Stimulated activated memory B cell treated with anti-CD40 and anti-IgM and Interleukin-4, amounts not matched to agents 10 μg/mL and 1 μg/mL and 100 μg/mL, for 72 hours (primary cell): ENCODE measurements at places on chromosomes 2 and 18.

GRCh38 chr2:228535396-228535795 lies 353.9 kb upstream of the SPHKAP start:
- ATAC-seq, result no peak

DNA sequence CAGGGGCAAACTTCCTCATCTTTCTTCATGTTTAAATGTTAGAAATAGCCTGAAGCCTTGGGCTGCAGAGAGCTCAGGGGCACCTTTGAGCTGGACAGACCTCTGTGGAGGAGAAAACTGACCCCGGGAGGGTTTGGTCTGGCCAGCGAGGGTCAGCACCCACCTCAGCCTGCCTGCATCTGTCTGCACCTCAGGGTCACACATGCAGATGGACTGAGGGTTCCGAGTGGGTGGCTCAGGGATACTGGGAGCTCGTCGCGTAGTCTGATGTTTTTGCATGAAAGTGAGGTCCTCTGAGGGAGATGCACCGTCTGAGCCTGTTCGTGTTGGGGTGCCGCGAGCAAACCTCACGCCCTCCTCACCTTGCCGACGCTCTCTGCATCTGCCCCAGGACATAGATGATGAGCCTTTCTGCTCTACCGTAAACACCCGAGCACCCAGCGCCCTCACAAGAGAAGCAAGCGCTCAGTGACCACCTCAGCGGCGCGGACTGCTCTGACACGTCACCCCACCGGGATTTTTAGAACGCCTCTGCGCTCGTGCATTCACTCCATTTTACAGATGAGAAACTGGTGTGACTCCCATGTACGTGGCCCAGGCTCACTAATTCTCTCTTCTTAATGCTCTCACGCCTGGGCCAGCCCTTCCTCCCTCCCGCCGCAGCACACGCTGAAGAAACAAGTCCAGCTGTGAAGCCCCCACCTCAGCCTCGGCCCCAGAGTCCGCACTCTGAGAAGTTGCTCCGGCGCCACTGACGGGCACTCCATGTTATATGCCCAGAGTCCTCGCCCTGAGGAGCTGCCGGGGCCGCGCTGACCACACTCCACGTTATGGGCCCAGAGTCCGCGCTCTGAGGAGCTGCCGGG lies 9.5 kb downstream of the KCNG2 start:
- ATAC-seq, result no peak

- ATAC-seq, result no peak
Measured at GRCh38 chr18:8106603-8107002, 502.6 kb upstream of the RAB12 start.

- ATAC-seq, result no peak
Measured at GRCh38 chr2:99081891-99082290, 59.6 kb upstream of the C2orf15 start.

GRCh38 chr18:33205777-33206176 lies 234.7 kb downstream of the CCDC178 start:
- ATAC-seq, result no peak

DNA sequence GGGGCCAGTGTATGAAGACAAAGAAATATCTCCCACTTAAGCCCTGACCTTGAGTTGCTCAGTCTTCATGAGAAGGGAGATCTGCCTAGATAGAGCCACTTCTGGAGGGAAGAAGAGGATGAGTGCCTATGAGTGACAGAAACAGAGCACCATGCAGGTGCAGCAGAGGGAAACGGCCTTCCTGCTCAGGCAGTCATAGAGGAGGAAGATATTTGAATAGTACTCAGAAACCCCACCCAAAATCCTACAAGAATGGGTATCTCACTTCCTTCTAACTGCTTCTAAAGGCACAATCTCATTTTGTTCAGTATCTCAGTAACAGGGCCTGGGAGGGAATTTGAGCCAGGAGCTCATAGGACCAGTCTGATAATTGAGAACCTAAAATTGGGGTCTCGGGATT lies 339.3 kb downstream of the ALK start:
- peak; percentile 6 for ATAC-seq

DNA sequence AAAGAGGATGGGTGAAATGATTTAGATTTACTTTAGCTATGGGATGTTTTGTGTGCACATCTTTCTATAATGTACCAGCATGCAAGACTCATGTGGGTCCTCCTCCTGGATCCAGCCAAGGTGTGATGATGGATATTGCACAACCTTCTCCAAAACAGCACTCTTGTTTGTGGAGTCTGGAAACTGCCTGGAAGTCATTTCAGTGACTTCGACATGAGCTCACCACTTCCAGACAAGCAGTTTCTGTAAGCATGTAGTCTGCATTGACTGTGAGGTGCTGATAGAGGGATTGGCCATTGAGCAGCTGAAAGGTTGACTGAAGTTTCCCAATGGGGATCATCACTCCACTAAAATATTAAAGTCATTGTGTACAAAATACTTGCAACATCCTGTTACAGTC lies 154.0 kb downstream of the TRIB2 start:
- ATAC-seq, result no peak

- ATAC-seq, result no peak
Measured at GRCh38 chr18:42341423-42341822, 386.4 kb downstream of the PIK3C3 start.

- no peak for ATAC-seq
Measured at GRCh38 chr2:233059547-233059796, 670 bp upstream of the INPP5D start.

DNA sequence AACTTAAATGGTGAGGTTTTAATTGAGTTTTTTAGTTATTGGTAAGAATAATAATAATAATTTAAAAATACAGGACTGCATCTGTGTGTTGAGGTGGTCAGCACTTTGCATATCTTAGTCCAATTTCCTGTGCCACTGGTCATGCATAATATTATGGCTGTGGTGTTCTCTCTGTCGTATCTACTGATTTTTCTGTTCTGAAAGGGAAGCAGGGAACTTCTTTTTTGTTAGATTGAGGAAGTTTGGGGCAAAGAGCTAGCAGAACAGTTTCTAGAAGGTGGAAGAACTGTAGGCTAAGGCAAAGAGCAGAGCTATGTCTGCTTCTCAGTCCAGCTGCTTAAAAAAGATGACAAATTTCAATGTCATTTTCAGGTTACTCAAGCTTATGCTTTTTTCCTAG lies 74.3 kb downstream of the XRCC5 start:
- peak; percentile 75 for ATAC-seq

DNA sequence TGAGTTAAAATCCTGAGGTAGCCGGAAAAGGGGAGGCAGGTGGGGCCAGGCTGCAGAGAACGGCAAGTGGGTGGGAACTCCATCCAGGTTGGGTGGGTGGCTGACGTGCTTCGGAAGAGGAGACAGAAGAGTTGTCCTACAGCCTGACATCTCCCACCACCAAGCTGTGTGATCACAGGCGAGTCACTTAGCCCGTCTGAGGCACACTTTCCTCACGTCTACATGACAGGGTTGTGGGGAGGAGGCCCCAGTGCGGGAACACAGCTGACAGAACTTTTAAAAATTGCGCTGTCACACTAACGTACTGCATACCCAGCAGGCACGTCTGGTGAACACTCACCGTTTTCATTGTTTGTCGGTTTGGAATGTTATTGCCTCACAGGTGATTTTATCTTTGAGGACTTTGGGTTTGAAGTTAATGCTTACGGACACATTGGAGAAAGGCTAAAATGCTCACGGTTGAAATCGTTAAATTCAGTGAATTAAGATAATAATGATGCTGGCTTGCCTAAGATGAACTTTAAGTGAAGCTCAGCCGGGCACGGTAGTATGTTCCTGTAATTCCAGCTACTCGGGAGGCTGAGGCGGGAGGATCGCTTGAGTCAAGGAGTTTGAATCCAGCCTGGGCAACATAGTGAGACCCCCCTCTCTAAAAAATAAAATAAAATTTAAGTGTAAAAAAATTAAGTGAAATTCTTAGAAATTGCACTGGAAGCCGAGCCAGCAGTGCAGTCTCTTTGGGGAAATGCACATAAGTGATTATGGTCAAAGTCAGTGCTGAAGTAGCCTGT lies 8.9 kb downstream of the EMILIN2 start:
- no peak for ATAC-seq

- no peak for ATAC-seq
Measured at GRCh38 chr2:173693044-173693589, 272.1 kb downstream of the SP3 start.

DNA sequence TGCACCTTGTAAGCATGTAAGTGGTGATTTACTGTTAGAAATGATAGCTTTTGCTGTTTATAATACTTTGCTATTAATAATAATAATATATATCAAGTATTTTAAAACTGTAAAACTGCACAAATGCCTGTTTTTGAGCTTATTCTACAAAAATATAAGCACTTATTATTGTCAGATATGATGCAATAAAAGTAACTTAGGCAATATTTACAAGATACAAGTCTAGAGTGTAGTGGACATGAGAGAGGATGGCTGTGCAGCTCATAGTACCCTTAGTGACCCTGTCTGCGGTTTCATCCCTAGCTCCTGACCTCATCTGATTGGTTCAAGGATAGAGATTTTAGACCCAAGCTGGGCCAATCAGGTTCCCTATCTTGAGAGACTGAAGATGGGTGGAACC lies 178.4 kb downstream of the MTX2 start:
- no peak for ATAC-seq

DNA sequence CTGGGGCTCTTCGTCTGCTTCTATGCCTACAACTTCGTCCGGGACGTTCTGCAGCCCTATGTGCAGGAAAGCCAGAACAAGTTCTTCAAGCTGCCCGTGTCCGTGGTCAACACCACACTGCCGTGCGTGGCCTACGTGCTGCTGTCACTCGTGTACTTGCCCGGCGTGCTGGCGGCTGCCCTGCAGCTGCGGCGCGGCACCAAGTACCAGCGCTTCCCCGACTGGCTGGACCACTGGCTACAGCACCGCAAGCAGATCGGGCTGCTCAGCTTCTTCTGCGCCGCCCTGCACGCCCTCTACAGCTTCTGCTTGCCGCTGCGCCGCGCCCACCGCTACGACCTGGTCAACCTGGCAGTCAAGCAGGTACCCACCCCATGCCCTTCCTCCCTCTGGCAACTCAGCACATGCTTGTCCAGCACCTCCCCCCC lies 24.2 kb downstream of the STEAP3 start:
- ATAC-seq, result no peak

GRCh38 chr2:144776766-144777165 lies 256.8 kb upstream of the ZEB2 start:
- ATAC-seq, result no peak

DNA sequence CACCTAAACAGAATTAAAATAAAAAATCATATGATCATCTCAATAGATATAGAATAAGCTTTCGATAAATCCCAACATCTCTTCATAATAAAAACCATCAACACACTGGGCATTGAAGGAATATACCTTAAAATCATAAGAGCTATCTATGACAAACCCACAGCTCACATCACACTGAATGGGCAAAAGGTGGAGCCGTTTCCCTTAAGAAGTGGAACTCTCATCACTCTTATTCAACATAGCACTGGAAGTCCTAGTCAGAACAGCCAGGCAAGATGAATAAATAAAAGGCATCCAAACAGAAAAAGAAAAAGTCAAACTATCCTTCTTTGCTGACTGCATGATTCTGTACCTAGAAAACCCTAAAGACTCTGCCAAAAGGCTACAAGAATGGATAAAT lies 510.3 kb downstream of the ZNF804A start:
- no peak for ATAC-seq

GRCh38 chr2:112519506-112519905 lies 22.8 kb upstream of the POLR1B start:
- ATAC-seq, result no peak
